ENCODE measurements at places on chromosomes 2 and 18.

DNA sequence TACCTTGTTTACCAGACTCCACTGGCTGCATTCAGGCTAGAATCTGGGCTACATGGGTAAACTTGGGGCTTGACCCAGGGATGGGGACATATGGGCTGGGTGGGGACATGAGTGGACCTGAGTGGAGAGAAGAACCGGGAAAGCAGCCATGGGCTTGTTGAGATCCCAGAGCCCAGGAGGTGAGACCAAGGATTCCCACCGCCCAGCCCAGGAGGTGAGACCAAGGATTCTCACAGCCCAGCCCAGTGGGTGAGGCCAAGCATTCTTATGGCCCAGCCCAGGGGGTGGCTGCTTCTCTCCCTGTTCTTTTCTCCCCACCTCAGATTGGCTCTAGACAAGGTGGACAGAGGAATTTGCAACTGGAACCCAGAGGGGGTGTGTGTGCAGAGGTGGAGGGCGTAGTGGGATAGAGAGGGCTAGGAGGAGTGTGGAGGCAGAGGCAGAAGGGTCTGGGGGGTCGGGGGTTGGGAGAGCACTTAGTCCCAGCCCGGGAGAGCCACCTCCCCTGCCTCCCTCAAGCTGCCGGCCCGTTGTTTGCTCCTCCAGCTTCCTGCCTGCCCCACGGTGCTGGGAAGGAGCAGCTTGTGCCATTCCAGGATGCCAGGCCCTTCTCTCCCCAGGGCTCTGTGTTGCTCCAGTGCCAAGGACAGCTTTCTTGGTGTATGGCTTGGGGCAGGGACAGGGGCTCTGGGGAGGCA, 25.6 kb downstream of the GLI2 start:
- DNase-seq = no peak

GRCh38 chr18:650428-650858, 7.0 kb upstream of the TYMS start:
- no peak for DNase-seq

GRCh38 chr2:112483042-112483473, 1.1 kb downstream of the TTL start:
- no peak for DNase-seq

GRCh38 chr2:234852035-234852434, 99.8 kb upstream of the SH3BP4 start:
- DNase-seq = no peak

- DNase-seq = no peak
Observed at GRCh38 chr18:68604256-68604655, 110.7 kb downstream of the TMX3 start.

Data from CD4-positive, alpha-beta T cell treated with Interleukin-2 at 100 ng/mL for 4 hours (primary cell).